Panc1 (cell line): ENCODE measurements at places on chromosomes 2 and 18. TPM values are rescaled to one million over a fixed set of nuclear protein-coding genes. Genes with fewer than 3 reads are reported as not detected.

- DNase-seq = no peak
These were observed 473.8 kb upstream of the MC4R start for GRCh38 chr18:60846396-60846795.

DNA sequence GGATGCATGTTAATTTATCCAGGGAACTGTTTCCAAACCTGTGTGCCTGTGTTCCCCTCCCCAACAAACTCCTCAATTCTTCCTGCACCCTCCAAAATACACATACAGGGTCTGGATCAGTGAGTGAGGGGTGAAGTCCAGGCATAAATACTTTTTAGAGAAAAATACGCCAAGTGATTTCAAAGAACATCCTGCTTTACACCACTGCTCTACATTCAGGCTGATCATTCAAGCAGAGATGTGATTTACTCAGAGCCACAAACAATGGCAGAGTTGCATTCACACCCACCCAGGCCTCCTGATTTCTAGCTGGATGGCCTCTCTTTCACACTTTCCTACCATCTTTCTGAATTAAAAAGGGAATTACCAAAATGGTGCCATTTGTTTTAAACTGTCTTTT lies 289.5 kb upstream of the SLC14A2 start:
- DNase-seq = no peak

DNA sequence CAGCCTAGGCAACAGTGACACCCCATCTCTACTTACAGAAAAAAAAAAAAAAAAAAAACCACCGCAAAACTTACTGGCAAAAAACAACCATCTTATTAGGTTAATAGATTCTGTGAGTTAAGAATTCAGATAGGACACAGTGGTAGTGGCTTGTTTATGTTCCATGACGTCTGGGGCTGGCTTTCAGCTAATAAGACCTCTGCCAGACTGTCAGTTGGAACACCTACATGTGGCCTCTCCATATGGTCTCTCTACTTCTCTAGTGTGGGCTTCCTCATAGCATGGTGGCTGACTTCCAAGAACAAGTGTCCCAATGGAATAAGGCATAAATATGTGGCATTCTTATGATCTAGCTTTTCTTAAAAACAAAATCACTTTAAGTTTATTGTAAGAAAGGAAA lies 94.0 kb upstream of the OTX1 start:
- no peak for DNase-seq

GRCh38 chr18:59278793-59279192 lies 5.5 kb upstream of the RAX start:
- no peak for DNase-seq

DNA sequence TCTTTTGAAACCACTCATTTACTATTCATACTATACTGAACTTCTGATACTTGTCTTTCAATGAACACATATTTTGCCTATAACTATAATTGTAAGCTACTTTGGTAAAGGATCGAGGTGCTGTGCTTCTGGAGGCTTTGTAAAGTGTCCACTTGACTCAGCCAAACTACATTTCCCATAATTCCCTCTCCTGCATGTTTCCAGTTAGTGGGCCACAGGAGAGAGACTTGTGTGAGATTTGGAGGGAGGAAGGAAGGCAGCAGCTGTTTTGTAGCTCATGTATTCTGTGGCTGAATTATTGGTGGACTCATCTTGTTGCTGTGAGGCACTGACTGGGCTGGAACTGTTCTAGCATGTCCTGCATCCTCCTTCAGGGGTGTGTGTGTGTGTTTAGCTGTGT lies 328.8 kb downstream of the ARL6IP6 start:
- no peak for DNase-seq

GRCh38 chr18:56276466-56276865 lies 361.9 kb downstream of the TXNL1 start:
- DNase-seq = no peak

- DNase-seq = no peak
These were observed 11.3 kb downstream of the STK17B start for GRCh38 chr2:196160101-196160500.

GRCh38 chr2:45823723-45824206 lies 172.3 kb downstream of the PRKCE start:
- DNase-seq = no peak

DNA sequence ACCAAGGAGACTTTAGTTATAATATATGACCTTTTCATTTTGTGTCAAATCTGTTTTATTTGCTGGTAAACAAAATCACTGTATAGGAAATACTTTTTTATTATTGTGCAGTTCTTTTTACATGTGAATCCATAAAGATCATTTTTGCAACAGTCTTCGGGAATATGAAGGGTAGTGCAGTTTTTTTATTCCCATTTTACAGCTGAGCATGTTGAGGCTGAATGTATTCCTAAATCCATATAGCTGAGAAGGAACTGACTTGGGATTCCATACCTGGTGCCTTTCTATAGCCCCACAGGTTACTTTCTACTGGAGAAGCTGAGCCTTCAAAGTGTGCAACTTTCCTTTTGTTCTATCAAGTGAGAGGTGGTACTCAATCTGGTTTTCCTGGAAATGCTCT lies 29.6 kb downstream of the RHOB start:
- no peak for DNase-seq

DNA sequence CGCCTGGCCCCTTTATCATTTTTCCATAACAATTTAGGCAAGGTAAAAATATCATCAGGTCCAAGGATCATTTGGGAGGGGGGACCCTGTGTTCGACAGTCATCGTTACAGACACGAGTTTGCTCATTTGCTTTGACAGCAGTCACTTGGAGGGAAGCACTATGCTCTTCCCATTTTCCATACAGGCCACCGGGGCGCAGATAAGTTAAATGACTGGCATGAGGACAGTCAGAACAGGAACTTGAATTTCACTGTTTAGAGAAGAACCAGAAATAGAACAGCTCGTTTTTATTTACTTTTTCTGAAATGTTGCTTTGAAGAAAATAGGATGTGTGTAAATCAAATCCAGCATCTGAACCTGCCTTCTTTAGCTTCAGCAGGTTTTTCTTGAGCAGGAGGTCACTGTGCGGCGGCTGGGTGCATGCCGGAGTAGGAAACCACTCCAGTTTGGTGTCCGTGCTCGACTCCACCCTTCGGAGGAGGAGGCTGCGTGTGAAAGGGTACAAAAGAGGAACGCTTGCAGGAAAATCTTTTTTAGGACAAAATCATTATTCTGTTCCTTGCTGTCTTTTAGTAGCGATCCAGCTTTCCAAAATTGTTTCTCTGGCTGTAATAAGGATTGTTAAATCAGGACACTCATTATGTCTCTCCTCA lies 15.2 kb downstream of the NPAS2 start:
- DNase-seq = no peak

DNA sequence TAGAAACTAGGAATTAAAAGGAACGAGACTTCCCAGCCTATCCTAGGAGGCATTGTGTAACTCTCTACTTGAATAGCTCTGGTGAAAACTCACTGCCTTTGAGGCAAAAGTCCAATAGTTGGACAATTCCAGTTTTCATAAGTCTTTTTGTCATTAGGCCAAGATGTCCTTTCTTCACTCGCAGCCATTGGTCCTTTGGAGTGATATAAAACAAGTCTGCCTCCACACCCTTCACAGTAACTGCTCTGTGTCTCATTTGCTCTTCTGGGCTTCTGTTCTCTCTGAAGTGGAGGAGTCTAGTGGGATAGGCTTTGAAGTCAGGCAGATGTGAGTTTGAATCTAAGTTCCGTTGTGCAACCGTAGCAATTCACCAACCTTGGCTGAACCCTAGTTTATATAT lies 28.2 kb downstream of the ANTXR1 start:
- no peak for DNase-seq

DNA sequence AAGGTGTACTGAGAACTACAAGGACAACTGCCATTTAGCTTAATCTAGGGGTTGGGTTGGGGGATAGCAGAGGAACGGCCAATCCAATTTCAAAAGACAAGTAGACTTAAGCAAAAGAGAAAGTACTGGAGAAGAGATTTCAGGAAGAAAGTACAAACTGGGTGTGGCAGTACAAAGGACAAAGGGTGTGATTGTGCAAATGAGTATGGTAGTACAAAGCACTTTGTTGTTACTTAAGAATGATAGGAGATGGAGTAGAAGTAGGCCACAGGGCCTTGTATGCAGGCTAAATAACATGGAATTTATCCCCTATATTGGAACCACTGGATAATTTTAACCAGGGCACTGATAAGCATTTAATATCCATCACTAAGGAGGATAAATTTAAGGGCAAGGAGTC lies 4.7 kb upstream of the ORC2 start:
- no peak for DNase-seq

DNA sequence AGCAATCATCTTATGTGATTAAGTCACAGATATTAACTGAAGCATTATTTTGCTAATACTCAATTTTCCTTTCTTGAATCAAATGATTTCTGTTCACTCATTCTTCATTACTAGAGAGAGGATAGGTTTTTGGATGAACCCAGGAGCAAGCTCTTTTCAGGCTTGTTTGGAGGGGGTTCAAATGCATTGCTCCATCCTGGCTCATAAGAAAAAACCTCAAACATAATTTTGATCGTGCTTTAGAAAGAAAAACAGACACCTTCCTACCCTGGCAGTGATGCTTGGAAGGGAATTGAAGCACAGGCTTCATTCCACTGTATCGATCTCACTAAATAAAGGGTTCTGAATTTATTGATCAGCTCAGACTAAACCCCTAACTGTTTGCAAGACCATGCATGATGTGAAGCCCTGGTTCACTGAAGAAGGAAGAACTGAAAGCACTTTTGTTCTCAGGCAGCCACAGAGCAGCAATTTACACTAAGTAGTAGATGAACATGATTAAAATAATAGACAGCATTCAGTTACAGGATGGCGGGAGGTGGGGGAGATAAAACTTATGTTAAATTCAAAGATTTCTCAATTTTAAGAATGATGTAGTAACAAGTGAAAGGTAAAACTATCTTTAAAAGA lies 53.4 kb downstream of the CDH2 start:
- DNase-seq = no peak

DNA sequence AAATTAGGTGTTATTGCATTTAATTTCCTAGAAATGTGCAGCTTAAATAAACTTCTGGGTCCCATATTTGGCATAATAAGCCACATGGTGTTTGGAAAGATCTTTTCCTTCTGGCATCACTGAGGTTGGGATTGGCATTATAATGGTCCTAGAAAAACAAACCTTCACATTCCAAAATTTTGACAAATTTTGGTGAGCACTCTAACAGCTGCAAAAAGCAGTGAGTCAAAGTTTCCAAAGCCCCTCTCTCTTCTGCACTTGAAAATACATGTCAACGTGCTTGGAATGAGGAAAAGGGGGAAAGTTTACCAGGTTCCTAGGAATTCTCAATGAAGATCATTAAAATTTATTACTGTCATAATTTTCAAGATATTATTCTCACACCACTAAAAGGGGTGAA lies 77.8 kb upstream of the STK17B start:
- DNase-seq = no peak

- DNase-seq = no peak
These were observed 107.2 kb downstream of the INHBB start for GRCh38 chr2:120452945-120453634.

DNA sequence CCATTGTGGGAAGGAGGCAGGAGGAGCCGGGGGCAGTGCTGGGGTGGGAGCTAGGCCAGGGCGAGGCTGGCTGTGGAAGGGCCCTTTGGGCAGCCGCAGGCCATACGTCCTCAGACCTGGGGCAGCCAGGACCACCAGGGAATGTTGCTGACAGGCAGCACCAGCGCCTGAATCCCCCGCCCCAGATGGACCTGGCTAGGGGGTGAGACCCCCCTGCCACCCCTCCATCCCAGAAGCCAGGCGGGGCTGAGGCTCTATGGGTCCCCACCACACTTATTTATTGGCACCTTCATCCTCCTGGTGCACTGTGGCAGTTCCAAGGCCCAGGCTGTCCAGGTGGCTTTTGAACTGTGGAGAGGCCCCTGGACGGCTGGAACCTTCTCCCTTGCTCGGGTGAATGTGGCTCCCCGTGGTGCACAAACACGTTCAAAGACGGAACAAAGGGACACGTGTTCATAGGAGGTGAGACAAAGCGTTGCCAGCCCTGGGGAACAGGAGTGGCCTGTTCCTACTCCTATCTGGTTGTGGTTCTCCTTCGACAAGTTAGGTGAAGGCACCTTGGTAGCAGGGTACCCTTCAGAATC lies 35.1 kb downstream of the RAMP1 start:
- DNase-seq = no peak

- no peak for DNase-seq
These were observed 363.9 kb downstream of the KCNJ3 start for GRCh38 chr2:155062250-155062921.

DNA sequence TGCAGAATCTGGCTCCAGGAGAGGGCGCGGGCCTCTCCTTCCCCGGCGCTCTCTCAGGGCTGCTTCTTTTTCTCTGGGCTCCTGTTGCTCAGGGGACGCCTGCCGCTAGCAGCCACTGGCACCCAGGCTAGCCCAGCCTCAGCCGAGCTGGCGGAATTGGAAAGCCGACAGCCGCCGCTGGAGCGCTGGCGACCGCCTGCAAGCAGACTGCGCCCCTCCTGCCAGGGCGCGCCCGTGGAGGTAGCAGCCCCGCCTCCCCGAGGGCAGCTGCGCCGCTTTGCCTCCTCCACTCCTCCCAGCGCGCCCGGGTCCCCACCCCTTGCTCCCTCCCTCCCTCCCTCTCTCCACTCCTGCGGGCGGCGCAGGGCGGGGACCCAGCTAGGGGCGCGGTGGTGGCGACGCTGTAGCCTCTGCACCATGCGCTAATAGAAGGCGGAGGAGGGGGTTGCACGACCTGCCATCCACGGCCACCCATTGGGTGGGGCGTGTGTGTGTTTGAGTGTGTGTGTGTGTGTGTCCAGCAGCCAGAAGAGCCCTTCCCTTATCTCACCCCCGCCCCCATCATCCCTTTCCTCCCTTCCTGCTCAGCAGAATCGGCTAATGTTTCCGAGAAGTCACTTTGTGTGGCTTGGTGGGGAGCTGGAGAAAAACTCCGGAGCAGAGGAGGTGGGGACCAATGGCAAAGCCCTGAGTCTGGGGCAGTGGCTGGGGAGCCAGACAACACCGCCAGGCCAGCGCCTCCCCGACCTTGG lies at the start of gene SCN9A:
SCN9A (minus strand) TSS at position 209 of the 752 bp plus-strand sequence. CDS start 64,188 bp downstream, outside the sequence.
- DNase-seq = no peak

- DNase-seq = no peak
These were observed 37.1 kb upstream of the ATP6V1B1 start for GRCh38 chr2:70898363-70899240.

- no peak for DNase-seq
These were observed 80.0 kb downstream of the TWIST2 start for GRCh38 chr2:238927746-238928519.

DNA sequence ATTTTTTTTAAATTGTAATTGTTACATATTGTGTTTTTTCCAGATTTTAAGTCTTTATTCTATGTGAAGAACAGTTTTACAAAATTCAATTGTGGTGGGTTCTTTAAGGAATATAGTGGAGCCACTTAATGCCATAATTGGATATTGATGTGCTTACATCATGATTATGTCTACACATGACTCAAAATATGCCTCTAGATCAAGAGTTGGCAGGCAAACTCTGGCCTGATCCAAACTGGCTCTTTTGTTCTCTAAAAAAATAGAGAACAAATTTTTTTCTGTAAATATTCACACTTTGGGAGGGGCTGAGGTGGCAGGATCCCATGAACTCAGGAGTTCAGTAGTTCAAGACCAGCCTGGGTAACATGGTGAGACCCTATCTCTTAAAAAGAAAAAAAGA lies 8.3 kb downstream of the EHBP1 start:
- no peak for DNase-seq

GRCh38 chr2:133194777-133195335 lies 373.4 kb downstream of the NCKAP5 start:
- DNase-seq = no peak

The SLC19A3 gene
- 0.28 TPM for total RNA-seq

The ANKRD62 gene
- total RNA-seq = not detected

The PTPRN gene
- total RNA-seq = not detected

The TACR1 gene
- not detected for total RNA-seq

The TMEM198 gene
- total RNA-seq = 2.3 TPM

The AQP12B gene
- total RNA-seq = not detected

The SCYGR4 gene
- total RNA-seq = not detected

The KCNIP3 gene
- 17.5 TPM for total RNA-seq

The BUB1 gene
- 91.2 TPM for total RNA-seq

The ARHGAP25 gene
- total RNA-seq = 0.49 TPM
